ENCODE measurements at places on chromosomes 4 and X.

DNA sequence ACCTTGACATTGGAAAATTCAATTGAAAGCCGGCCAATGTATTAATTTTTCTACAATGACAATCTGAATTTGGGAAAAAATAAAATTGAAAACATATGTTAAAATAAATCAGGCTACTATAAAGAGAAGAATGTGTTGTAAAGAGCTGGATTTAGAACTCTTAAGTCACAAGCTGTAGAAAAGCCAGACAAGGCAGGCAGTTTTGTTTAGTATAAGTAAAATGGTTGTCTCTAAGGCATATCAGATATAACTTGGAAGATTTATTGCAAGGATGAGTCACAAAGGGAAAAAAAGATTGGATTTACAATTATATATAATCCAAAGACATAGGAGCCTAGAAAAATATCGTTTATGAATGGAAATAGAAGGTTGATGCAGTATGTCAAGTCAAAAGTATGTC is 549.1 kb upstream of the EPHA5 start:
- no peak for DNase-seq

- no peak for DNase-seq
Observed at GRCh38 chr4:83712890-83713289, 177.0 kb downstream of the GPAT3 start.

DNA sequence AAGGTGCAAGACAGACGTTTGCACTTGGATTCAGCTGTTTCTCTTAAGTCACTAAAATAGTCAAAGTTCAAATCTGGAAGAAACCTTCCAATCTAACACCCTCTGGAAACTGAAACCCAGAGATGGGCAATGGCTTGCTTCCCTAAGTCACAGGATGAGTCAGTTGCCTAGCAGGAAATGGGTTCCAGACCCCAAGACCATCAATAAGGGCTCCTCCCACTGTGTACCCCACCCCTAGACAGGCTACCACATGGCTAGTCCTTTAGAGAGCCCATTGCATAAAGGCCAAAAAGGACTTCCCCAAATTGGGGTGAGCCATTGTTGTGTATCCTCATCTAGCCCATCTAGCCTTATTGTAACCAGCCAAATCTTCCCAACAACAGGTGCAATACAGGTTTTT is 216.2 kb downstream of the HS6ST2 start:
- DNase-seq = no peak

DNA sequence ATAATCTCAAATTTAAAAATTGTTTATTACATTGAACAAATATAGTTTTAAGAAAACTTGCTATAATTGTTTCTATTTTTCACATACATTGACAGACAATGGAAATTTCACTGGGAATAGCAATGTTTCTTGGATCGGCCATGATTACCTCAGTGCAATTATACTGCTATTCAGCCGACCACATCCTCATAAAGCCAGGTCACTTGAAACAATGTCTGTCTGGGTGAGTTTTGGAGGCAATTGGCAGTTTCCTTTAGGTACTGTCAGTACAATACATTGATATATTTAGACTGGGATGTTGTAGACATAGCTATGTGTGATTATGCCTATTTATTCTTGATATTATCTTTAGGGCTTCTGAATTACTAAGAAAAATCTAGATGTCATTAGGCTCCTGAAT is 89.5 kb upstream of the VEGFC start:
- no peak for DNase-seq

- peak; percentile 21 for DNase-seq
Observed at GRCh38 chr4:52657618-52658501, 1.2 kb downstream of the USP46 start.

DNA sequence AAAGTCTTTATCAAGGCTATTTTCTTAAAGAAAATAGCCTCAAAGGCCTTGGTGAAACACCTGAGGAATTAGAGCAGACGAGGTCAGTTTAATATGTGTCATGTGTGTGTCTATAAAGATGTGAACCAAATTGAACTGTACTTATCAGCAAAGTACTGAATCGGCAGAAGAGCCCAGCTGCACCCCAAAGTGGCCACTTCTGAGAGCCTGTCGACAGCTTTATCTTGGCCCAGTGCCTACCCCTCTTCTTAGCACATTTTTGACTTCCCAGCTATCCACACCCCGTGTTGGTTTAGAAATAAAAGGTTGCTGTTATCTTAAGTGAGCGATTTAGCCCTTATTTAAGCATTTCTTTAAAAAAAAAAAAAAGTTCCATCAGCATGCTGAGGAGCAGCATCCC is 329.7 kb downstream of the FBXW7 start:
- peak; percentile 35 for DNase-seq

DNA sequence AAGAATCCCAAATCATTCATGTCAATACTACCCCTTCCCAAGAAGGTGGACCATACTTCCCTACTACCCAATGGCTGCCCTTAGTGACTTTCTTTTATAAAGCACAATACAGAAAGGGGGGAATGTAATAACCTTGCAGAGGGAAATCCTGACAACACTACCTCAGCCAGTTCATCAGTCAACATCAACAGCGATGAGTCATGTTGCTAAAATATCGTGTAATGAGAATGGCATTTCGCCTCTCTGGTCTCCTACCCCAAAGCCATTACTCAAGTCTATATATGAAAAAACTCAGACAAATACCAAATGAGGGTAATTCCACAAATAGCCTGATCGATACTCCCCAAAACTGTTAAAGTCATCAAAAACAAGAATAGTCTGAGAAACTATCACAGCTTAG is 3.3 kb upstream of the MAGEA8 start:
- DNase-seq = no peak

DNA sequence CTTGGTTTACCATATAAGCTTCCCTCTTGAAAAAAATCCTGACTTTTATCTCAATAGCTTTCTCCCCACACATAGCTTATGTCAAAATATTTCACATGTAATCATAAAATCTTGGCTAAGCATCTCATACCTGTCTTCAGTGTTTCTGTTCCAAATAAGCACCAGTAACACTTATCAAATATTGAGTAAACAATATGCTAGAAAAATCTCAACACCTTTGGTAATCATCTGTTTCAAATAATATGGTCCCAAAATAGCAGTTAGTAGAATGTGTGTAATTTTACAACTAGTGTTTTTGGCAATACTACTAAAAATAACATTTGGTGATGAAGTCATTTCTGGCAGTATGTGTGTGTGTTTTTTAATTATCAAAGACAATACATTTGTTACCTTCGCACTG is 2138.2 kb downstream of the PCDH7 start:
- no peak for DNase-seq

DNA sequence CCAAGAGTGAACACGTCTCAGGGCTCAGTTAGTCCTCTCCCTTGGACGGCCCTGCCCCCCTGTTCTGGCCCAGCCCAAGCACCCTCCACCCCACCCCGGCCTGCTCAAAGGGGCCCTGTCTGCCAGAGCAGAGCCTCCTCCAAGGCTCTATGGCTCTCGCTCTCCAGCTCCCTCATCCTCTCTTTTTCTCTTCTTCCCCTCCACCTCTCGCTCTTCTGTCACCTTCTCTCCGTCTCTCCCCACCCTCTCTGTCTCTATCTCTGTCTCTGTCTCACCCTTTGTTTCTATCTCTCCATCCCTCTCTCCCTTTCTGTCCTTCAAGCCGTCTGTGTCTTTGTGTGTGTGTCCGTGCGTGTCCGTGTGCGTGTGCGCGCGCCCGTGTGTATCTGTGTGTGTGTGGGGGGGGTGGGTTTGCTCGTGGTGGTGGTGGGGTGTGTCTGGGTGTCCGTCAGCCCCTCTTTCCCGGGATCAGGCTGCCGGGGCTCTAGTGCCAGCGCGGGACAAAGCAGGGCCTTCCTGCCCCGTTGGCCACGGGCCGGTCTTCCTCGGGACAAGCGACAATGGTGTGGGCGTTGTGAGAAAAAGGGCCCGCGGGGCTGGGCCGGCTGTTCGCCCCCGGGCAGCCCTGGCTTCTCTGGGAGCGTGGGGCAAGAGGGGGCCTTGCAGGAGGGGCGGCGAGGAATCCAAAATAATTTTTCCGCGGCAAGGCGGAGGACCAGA is 8.7 kb downstream of the FRG2 start:
- DNase-seq = no peak

DNA sequence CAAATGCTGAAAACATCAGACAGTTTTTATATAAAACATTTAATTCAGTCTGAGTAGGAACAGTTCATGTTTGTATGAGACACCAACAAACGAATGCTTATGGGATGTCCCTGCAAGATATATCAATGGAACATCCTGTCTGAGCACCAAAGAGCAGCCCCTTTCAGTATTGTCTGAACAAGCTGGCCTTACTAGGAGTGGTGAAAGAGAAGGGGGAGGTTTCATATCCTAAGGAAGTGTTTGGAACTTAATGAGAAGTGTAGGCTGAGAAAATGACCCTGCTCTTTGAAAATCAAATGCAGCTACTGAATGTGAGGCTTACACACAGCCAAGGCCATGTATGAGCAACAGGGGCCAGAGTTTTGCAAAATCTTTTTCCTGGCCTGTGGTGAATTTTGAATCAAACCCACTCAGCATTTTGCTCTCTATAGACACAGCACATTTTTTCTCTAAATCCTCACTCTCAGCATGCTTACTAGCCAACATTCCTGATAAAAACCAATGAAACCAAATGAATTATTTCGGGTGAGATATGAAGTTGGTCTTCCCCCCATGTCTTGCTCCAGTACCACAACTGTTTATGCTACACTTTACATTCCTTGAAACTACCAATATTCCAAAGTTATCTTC is 119.4 kb downstream of the LUZP4 start:
- DNase-seq = no peak

- no peak for DNase-seq
Observed at GRCh38 chrX:72079607-72080006, 52.1 kb downstream of the RTL5 start.

GRCh38 chr4:140131675-140132229 is 22.2 kb downstream of the MAML3 start:
- DNase-seq = no peak

Measured in OCI-M1 (cell line).